Left lobe of liver (tissue), 2 donors: ENCODE measurements at places on chromosomes 6 and 20.

- DNase-seq, result peak; percentile 52
Measured at GRCh38 chr6:9250852-9251251, 815.5 kb upstream of the SLC35B3 start.

DNA sequence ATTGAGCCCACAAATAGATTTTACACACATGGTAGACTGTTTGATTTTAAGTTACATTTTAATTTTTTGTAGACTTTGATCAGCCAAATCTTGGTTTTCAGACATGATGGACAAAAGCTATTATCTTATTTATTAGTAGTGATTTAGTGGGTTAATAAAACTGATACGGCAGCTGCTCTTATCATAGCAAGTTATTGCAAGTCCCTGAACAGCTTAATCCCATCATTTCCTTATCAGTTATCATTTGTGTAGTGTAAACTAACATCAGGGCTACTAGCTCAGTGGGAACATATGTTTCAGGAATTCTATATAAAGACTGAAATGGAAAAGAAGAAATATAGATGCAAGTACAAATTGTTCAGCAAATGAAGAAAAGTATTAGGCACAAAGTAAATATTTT, 10.9 kb downstream of the RFX6 start:
- DNase-seq, result no peak

DNA sequence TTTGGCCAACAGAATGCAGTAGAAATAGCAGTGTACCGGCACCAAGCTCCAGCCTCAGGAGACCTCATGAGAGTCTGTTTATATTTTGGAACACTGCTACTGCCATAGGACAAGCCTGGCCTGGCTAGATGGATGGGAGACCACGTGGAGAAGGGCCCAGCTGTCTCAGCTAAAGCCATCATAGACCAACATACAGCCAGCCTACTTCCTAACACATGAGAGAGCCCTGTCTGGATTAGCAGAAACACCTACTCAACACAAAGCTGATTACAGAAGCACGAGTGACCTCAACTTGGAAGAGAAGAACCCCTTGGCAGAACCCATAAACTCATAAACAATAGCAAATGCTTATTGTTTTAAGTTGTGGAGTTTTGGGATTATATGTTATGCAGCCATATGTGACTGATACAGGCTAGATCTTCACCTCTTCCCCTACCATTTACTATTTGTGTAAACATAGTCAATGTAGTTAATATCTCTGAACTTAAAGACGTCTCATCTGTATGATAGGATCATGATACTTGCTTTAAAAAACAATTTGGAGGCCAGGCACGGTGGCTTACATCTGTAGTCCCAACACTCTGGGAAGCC, 199.4 kb upstream of the ZNF217 start:
- DNase-seq, result no peak

DNA sequence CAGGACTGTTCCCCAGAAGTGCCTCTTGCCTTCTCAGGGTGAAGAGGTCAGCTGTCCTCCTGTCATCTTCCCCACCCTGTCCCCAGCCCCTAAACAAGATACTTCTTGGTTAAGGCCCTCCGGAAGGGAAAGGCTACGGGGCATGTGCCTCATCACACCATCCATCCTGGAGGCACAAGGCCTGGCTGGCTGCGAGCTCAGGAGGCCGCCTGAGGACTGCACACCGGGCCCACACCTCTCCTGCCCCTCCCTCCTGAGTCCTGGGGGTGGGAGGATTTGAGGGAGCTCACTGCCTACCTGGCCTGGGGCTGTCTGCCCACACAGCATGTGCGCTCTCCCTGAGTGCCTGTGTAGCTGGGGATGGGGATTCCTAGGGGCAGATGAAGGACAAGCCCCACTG, 9.8 kb downstream of the PI16 start:
- DNase-seq, result no peak

DNA sequence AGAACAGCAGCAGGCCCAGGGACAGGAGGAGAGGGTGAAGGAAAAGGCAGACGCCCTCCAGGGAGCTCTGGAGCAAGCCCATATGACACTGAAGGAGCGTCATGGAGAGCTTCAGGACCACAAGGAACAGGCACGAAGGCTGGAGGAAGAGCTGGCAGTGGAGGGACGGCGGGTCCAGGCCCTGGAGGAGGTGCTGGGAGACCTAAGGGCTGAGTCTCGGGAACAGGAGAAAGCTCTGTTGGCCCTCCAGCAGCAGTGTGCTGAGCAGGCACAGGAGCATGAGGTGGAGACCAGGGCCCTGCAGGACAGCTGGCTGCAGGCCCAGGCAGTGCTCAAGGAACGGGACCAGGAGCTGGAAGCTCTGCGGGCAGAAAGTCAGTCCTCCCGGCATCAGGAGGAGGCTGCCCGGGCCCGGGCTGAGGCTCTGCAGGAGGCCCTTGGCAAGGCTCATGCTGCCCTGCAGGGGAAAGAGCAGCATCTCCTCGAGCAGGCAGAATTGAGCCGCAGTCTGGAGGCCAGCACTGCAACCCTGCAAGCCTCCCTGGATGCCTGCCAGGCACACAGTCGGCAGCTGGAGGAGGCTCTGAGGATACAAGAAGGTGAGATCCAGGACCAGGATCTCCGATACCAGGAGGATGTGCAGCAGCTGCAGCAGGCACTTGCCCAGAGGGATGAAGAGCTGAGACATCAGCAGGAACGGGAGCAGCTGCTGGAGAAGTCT, 25.5 kb downstream of the C20orf173 start:
- DNase-seq, result no peak

- no peak for DNase-seq
Measured at GRCh38 chr6:35237476-35237875, 22.1 kb upstream of the ZNF76 start.

DNA sequence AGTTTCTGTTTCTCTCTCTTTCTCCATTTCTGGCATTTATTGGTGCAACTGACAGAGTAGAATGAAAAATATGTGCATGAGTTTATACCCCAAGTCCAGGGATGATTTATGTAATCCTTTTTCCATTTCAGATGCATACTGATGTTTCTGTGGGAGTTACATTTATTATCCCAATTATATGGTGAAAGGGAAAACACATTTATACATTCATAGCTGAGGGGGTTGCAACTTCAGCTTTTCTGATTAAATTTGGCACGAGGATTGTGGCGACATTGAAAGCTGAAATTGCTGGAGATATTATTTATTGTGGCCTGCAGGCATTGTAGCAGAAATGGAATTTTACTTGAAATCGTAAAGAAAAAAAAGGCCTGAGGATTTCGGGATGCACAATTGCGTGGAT, 31.5 kb upstream of the FNDC1 start:
- no peak for DNase-seq

DNA sequence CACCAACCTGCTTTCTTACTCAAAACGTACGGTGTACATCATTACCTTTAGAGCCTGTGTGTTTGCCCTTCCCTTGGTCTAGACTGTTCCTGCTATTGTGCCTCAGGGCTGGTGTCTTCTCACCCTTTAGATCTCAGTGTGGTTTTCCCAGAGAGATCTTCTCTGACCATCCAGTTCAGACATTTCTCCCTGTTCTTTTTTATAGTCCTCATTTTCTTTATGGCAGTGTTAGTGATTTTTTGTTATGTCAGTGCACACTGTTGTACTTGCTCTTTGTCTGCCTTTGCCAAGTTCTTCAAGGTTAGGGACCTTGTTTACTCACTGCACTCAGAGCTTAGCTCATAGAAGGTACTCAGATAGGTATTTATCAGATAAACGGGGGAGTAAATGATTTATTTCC, 82.8 kb downstream of the ATRN start:
- no peak for DNase-seq

- no peak for DNase-seq
Measured at GRCh38 chr6:151379933-151380847, 11.2 kb downstream of the ZBTB2 start.

DNA sequence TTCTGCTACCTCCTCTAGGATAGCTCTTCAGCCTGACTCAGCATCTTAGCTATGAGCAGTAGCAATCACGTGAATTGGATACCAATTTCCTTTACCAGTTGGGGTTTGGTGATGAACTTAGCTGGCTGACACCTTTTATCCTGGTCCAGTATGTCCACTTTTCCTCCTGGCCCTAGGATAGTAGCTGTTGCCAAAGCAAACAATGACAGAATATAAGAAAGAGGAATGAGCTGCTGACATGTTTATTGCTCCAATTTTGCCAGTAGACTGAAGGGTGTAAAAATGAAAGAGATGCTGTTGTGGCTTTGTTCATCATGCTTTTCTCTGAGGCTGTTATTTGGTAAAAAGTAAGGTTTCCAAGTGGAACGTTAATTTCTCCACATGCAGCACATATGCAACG, 168.3 kb upstream of the JAG1 start:
- no peak for DNase-seq

DNA sequence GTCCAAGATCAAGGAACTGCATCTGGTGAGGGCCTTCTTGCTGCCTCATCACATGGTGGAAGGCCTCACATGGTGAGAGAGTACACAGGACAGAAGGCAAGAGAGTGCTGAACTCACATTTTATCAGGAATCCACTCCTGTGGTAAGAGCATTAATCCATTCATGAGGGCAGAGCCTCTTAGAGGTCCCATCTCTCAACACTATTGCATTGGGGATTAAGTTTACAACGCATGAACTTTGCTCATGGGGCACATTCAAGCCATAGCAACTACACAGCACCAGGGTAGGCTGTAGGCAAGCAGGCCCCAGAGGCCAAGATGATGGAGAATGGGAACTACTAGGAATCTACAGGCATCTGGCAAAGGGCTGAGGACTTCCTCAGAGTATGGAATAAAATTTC, 10.0 kb upstream of the TGIF2 start:
- no peak for DNase-seq

DNA sequence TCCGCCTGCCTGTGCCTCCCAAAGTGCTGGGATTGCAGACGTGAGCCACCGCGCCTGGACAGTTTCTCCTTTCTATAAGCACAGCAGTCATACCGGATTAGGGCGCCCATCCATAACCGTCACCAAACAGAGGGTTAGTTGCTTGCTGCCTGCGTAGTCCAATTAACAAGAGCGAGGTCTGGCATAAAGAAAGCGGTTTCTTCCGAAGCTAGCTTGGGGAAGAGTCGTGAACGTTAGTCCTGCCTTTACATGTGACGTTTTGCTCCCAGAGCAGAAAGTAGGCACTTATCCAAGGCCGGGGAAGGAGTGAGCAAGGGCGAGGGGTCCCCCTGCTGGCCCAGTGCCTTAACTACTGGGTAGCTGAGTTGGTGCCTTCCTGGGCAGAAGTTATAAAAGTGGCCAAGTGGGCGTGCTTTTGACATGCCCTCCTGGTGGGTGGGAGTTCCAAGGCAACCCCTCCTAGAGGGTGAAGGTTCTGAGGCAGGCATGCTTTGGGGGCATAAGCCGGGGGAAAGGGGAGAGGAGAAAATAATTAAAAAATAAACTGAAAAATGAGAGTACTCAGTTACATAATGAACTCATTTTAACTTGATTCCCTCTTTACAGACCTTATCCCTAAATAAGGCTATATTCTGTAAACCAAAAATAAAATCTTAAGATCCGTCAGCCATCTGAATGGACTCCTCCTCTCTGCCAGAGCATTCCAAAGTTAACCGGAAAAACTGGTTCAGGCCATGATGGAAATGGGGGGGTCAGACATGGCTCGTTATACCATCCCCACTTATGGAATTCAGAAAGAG, 88.0 kb downstream of the FAM217A start:
- DNase-seq, result peak; percentile 90

- no peak for DNase-seq
Measured at GRCh38 chr6:123211777-123212545, 215.9 kb downstream of the CLVS2 start.

DNA sequence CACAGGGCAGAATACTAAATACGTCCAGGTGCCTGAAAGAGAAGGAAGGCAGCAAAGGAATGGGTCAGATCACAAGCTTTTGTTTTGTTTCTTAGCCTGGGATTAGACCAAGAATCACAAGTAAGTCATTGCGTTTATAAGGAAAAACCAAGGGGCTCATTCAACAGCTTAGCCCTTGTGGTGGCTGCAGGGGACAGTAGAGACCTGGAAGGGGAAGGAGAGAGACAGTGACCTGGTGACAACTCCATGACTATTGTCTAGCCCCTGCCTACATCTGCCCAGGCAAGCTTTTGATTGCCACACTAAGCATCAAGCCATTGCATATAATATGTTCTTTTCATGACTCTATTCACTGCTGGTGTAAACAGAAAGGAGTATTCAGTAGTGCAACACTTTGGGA, 30.2 kb upstream of the TBC1D7 start:
- DNase-seq, result no peak

DNA sequence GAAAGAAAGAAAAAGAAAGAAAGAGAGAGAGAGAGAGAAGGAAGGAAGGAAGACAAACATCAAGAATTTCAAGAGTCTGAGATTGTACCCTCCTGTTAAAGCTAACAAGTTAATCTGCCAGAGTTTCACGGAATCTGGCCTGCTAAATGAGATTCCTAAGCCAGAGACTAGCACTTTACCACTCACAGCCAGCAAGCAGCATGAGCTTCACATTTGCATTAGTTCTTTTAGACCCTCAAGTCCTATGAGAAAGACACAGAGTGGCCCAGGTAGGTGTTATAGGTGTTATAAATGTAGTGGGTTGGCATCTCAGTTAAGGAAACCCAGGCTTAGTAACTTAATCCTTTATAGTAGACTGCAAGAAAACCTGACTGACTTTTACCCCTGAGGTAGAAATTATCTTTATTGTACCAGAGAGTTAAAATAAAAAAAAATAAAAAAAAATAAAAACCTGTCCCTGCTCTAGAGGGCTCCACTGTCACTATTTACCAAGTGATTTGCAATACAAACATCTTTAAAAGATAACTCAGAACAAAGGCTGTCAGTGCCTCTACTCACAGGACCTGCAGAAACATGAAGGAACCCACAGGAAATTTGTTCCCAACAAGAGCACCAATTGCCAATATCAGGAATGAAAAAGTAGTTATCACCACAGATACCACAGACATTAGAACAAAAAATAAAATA, 9.7 kb upstream of the IBTK start:
- no peak for DNase-seq

DNA sequence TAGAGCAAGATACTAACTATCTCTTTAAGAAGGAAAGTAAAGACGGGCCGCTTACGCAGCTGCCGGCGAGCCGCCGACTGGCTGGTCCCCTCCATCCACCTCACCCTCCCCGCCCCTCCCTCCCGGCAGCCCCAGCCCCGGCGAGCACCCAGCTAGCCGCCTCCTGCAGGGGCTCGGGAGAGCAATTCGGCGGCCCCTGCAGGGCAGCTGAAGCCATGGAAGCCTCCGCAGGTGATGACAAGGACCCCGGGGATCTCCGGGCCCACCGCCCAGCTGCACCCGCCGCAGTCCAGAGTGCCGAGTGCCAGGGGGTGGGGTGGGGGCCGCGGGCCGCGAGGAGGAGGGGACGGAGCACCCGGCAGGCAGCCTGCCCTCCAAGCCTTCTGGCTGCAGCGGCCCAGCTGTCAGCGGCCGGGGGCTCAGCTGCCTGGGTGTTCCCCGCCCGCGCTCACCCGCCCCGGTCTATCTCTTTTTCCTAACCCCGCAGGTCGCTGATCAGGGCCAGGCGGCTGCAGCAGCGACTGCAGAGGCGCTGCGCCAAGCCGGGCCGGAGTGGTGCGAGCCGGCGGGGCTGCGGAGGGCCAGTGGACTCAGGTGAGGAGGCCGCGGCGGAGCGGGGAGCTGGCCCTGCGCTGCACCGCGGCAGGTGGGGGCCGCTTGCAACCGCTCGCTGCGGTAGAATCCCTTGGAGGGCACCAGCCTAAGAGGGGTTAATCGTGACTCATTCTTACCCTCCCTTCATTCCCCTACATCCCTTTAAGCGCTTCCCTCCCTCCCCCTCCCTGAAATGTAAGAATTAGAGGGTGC, at the start of gene SNPH:
Gene SNPH, plus strand, starts transcription at position 128 of the 807 bp plus-strand sequence. CDS start 29,946 bp downstream, outside the sequence.
- no peak for DNase-seq
